NCI-H1436 (cell line): ENCODE measurements at places on chromosomes 7 and 10.

DNA sequence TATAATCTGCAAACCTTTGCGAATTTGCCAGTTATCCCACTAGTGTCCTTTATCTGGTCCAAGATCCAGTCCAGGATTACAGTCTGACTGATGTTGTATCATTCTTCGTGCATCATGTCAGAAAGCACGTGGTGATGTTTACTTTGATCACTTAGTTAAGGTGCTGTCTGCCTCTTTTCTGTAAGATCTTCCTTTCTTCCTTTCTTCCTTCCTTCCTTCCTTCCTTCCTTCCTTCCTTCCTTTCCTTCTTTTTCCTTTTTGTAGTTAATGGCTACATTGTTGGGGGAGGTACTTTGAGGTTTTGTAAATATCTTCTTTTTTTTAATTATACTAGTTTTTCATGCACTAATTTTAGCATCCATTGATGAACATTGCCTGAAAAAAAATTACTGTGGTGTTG is 80.3 kb downstream of the LCOR start:
- DNase-seq: no peak

GRCh38 chr10:69802424-69803161 is 887 bp downstream of the COL13A1 start:
- DNase-seq: no peak

- DNase-seq: no peak
These were observed 266.0 kb downstream of the MAD1L1 start for GRCh38 chr7:1966631-1967200.

DNA sequence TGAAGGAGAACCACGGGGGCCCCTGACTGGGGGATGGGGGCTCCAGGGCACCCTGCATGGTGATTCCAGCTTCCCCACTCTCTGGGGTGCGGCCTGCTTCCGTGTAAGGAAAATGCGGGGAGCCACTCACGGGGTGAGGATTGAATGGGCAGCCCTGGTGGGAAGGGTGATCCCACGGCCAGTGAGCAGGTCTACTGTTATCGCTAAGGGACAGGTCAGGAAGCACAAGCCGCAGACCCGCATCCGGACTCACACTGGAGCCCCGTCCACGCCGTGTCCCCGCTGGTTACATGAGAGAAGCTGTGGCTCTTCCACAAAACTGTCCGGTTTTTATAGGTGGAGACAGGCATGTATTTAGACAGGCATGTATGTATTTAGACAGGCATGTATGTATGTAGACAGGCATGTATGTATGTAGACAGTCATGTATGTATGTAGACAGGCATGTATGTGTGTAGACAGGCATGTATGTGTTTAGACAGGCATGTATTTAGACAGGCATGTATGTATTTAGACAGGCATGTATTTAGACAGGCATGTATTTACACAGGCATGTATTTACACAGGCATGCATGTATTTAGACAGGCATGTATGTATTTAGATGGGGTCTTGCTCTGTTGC is 5.7 kb downstream of the PSMG3 start:
- no peak for DNase-seq

DNA sequence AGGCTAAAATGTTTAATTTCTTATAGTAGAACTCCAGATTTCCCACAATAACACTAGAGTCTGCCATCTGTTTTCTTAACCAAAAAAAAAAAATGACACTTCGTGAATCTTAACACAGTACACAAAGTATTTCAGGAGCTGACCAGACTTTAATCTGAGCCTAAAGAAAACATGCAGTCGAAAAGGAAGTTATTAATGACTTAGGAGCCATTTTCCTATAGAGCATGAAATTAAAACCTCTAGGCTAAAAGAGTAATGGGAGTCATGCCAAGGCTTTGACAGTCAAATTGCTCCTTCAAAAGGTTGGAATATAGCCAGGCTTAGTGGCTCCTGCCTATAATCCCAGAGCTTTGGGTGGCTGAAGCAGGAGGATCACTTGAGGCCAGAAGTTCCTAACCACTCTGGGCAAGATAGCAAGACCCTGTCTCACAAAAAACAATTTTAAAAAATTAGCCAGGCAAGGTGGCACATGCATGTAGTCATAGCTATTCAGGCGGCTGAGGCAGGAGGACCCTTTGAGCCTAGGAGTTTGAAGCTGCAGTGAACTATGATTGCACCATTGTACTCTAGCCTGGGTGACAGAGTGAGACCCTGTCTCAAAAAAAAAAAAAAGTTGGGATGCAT is 13.6 kb downstream of the MICU1 start:
- peak; percentile 85 for DNase-seq

DNA sequence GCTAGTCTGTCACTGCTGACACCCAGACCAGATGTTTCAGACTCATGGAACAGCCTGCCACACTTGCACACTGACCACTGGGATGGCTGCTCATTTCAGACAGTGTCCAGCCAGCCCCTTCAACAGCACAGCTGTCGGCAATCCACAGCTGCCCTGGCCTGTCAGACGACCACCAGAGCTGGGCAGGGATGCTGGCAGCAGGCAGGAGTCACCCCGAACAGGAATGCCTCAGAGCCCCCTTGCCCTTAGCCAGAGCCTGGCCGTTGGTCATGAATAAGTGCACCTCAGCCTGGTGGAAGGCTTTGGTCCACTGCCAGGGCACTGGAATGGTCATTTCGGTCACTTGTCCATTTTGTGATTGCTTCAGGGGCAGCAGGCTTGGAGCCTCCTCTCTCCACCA is 149.6 kb upstream of the TCERG1L start:
- DNase-seq: no peak

- no peak for DNase-seq
These were observed 14.1 kb upstream of the ATP6V1F start for GRCh38 chr7:128848289-128849155.

DNA sequence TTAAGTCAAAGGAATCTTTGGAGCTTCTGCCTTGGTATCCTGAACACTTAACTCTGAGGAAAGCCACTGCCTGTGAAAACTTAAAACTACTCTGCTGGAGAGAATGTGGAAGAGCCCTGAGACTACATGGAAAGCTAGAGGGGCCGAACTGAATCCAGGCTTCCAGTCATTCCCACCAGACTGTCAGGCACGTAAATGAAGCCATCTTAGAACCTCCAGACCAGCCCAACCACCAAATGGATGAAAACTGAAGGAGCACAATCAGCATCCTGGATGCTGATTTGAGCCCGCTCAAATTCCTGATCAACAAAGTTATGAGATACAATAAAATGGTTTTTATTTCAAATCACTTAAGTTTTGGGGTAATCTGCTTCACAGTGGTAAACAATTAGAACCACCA is 30.8 kb downstream of the TNPO3 start:
- no peak for DNase-seq
